Lower lobe of right lung (tissue), 2 donors: ENCODE measurements at places on chromosomes 2 and 18. TPM values are rescaled to one million over a fixed set of nuclear protein-coding genes. Genes with fewer than 3 reads are reported as not detected.

SIX3 gene
- not detected for total RNA-seq

TBR1 gene
- not detected for total RNA-seq

ZNF385B gene
- 63.2 TPM for total RNA-seq

LBX2 gene
- total RNA-seq, result 1.5 TPM

GRCh38 chr2:7378591-7378990 is 461.4 kb downstream of the RNF144A start:
- no peak for DNase-seq

- no peak for DNase-seq
Observed at GRCh38 chr2:109134741-109135358, 5.8 kb downstream of the SH3RF3 start.

DNA sequence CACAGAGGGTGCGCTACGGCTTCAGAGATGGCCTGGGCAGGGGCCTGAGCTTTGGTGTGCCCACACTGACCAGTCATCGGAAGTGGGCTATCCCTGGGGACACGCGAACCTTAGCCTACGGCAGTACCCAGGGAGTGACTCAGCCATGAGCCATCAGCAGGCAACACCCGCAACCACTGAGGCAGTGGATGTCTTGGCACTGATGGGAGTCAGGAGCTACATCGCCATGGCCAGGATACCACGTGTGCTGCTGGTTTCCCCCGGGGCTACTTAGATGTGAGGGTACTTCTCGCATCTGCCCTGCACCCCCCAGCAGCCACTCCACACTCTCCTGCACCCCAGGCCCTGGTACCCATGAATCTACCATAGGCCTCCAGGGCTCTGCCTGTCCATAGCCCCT is 12.8 kb upstream of the HPCAL1 start:
- no peak for DNase-seq

DNA sequence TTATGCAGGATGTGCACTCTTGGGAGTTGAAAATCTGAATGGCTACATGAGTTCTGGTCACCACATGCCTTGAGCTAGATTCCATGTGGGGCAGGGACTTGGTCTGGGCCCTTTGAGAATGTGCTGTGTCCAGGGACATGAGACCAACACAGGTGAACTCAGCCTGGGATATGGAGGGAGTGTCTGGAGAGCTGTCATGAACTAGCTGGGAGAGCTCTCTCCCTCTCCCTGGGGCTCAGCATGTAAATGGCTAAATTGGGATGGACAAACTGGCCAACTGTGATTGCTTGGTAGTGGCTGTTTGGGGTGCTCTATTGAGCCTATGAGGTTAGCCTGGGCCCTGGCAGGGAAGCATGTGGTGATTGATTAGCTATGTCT is 105.1 kb upstream of the HS6ST1 start:
- no peak for DNase-seq

GRCh38 chr2:64866797-64867196 is 122.4 kb upstream of the SLC1A4 start:
- no peak for DNase-seq

DNA sequence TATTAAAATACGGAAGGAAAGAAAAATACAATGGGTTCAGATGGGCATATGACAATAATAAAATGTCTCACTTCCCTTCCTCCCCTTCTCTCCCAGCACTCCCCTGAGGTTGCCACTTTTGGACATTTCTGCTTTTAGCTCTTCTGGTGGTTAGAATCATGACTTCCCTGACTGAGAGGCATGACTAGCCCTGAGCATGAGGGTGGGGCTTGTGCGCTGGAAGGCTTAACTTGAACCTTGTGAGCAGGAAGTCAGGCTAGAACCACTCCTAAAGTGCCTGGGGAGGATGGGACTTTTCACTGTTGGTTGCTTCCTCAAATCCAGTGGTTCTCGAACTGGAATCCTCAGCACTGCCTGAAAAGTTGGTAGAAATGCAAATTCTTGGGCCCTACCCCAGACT is 19.7 kb upstream of the ARHGAP25 start:
- peak; percentile 85 for DNase-seq

GRCh38 chr18:57352761-57353136 is 392 bp downstream of the ST8SIA3 start:
- DNase-seq, result no peak

GRCh38 chr2:190875891-190876290 is 4.7 kb upstream of the GLS start:
- DNase-seq, result no peak

- DNase-seq, result no peak
Observed at GRCh38 chr18:54852780-54853675, 24.8 kb downstream of the RAB27B start.

DNA sequence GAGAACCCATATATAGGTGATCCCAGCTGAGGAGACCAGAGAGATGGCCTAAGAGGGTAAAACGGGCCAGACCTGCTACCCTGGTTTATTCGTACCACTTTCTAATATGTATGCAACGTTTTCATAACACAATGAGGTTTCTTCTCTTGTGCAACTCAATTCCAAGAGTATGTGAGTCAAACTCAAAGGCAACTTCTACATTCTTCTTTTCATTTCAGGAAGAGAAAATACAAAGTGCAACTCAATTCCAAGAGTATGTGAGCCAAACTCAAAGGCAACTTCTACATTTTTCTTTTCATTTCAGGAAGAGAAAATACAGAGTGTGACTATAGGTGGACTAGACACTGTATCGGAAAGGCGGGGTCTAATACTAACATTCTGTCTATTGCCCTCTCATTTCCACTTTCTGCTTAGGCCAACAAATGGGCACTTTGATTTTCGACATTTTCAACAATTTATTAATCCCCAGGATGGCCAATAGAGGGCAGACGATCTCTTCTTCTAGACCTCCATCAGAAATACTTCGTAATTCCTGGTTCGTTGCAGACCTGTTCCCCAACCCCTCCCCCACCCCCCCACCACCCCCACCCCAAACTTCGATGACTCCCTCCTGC is 3.7 kb upstream of the CRIM1 start:
- DNase-seq, result no peak
